ENCODE measurements at places on chromosomes 2 and 18. TPM values are rescaled to one million over a fixed set of nuclear protein-coding genes. Genes with fewer than 3 reads are reported as not detected.

DNA sequence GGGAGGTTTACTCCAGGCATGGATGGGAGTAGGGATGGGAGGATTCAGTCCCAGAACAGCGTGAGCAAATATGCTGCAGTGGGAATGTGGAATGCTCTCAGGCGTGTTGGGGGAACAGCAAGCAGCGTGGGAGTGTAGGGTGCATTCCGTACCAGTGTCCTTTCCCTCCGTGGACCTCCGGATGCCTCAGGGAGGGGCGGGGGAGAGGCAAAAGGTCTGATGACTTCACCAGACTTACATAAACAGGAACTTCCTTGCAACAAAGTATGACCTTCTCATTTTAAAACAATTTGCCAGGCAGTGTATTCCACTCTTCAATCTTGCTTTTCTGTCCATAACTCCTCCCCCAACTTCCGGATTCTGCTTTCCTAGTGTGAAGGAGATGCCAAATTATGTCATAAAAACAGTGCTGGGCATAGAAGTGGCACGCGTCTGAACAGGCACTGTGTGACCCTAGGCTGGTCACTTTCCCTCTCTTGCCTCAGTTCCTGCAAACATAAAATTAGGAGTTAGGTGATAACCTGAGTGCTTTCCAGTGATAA lies 36.9 kb downstream of the RPL37A start:
- DNase-seq, result peak; percentile 84

DNA sequence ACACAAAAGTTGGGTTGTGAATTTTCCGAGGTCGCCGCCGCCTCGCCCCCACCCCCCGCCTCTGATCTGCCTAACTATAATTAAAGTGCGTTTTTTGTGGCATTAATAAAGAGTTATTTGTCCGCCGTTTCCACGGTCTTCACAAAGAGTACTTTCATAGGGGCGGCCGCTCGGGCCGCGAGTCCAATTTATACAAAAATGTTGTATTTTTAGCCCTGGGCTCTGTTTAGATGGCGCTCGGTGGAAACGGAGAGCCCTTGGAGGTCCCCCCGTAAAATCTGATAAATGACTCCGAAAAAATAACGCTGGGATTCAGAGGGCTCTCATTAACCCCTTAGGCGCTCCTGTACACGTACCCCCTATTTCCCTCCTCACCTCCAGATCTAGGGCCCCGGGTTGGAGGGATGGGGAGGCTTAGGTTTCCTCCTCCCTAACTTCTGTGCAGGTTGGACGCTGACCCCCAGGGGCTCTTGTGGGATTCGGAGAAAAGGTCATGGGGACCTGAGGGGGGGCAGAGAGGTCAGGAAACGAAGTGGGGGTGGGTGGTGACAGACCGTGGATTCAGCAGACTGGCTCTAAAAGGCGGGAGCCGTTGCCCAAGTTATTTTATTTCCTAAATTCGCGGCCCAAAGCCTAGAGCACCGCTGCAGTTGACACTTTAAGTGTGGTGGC lies 1.9 kb downstream of the CYP26B1 start:
- no peak for DNase-seq

DNA sequence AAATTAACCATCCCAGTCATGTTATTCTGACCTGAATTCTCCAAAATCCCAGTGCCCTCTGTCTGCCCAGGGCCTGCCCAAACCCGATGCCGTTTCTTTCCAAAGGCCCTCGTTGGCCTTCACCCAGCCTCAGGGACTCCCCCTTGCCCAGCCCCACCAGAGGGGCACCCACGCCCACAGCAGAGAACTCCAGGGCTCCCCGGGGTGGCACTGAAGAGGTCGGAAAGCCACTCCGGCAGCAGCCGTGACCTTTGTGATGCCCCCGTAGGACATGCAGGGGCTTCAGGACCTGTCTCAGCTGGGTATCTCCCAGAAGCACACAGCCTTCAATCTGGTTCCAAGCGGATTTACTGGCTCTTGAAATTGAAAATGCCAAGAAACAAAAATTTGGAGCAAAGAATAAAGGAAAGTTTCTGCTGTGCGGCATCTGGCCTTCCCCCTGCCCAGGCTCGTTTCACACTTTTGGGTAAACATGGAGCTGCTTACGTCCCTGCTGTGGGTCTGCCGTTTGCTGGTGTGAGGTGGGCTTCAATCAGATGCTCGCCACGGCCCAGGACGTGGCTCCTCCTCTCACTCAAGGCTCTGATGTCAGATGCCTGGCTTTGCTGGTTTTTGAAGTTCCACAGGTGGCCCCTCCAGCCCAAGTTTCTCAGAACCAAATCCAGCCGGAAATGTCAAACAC lies 101.3 kb downstream of the TPO start:
- no peak for DNase-seq

DNA sequence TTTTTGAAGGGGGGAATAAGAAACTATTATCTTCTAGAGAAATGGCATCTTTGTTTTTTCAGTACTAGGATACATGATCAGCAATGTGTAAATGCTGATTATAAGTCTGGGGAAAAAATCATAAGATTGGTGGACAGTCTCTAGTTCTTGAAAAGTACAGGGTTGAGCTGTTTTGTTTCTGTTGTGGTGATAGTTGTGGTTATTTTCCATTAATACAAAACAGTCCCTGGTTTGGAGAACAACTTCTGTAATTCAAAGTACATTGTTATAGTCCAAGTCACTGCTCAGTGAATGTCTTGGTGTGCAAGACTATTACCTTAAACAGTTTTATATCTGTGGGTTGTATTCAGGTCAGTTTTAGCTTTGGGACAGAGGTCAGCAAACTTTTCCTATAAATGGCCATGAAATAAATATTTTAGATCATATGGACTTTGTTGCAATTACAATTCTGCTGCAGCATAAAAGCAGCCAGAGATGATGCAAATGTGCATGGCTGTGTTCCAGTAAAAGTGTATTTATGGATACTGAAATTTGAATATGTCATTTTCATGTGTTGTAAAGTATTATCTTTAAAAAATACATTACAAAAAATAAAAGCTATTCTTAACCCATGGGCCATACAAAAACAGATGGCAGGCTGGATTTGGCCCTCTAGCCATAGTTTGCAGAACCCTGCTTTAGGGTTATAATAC lies 111.0 kb downstream of the CERS6 start:
- DNase-seq, result peak; percentile 40

SYT4 gene
- 11.6 TPM for total RNA-seq

DNA sequence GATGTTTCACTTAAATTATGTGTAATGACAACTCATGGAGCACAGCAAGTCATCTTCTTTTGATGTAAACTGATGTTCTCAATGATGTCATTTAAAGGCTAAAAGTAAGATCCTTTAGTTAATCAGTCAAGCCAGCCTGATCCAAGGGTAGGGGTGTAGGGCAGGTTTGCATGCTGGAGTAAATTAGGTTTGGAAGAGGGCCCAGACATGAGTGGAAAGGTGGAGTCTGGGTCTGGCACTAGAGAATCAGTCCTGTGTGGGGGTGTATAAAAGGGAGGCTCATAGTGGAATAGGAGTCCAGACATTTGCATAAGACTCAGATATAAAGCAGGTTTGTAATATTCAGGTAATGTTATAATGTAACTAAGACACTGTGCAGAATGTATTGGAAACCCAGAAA lies 88.8 kb upstream of the NYAP2 start:
- DNase-seq, result no peak

CD207 gene
- total RNA-seq, result not detected

DNA sequence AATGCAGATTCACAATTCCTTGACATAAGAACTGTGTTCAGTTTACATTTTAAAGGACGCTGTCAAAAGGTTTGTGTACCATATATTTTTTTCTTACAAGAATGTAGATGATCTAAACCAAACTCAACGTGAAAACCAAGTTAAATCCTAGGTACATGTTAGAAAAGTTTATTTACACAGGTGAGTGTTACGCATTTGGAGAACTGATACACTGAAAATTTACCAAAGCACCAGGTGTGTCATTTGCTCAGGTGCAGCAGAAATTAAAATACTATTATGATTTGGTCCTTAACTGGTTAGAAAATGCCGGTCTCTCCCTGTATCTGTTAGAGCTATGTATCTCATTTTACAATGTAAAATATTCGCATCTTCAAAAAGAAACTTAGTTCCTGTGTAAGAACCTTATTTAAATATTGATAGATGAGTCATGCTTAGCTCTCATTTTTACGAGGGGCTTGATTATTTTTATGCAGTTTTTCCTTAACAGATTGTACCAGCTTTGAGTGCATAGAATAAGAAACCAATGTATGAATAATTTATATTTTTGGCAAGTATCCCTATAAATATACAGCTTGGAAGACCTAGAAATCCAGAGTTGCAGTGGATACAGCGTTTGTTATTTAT lies 25.1 kb downstream of the MFF start:
- no peak for DNase-seq

ACMSD gene
- not detected for total RNA-seq

CHRNG gene
- total RNA-seq, result not detected

DNA sequence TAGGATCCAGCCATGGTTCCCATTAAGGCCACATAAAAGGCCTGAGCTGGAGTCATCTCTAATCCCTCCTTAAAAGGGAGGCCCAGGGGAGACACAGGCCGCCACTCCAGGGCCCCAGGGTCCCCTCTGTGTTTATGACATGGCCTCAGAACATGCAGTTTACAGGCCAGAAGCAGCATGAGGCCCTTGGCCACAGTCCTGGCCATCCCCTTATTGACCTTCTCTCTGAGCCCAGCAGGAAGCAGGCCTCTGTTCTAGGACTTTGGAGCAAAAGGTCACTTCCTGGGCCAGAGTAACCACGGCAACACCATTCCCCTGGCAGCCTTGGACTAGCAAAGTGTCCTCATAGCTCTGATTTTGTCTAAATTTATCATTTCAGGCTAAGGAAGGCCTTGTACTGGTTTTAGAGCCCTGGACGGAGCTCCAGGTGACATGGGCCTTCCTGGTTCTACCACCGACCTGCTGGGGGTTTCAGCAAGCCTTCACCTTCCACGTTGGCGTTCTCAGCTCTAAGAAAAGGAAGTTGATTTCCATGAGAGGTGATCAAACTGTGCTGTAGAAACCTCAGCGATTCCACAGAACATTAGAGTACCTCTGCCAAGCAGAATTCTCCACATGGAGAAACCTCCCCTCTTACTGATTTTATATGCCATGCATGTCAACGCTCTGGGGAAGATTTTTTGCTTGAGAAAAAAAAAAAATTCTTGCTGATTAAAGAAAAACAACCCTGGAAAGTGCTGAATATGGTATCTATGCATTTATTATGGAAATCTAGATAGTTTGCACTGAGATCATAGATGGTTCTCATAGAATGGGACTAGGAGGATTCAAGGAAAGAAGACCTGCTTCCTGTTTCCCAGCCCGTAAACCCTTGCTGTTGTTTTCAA lies 53.7 kb downstream of the HS1BP3 start:
- DNase-seq, result peak; percentile 71

- no peak for DNase-seq
Observed at GRCh38 chr2:121101093-121101715, 183.8 kb downstream of the TFCP2L1 start.

GRCh38 chr18:74817576-74817975 lies 219.9 kb downstream of the ZNF407 start:
- DNase-seq, result no peak

DNA sequence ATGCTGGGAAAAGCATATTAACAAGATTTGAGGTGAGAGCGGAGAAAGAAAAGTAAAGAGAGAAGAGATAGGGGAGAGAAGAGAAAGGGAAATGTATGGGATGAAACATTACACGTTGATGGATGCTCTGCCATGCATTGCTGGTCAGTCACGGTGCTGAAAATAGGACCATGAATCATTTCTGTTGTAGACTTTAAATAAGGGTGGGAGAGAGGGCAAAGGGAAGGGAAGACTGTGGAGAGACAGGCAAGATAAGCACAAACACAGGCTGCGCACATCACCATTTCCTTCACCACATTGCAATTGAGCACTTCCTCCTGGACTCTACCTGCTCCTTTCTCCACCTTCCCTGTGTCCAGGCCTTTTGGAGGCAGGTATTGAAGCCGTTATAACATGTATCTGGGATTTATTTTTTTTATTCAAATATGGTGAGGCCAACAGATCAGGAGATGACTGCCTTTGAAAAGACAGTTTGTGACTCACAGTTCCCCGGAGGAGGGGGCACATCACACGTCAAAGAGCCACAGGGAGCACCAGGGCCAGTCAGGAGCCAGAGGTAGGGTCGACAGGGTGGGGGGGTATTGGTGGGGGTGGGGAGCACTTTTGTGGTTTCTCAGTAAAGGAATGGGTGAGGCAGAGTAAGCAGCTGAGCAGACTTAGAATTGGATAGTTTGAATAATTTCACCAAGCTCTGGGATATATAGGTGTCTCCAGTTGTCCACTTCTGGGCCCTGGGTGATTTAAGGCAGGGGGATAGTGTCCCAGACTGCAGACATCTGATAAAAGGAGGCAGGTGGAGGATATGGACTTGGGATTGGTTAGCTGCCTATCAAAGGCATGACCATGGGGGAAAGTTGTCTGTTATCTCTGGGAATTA lies 372.8 kb upstream of the ST6GAL2 start:
- no peak for DNase-seq

DNA sequence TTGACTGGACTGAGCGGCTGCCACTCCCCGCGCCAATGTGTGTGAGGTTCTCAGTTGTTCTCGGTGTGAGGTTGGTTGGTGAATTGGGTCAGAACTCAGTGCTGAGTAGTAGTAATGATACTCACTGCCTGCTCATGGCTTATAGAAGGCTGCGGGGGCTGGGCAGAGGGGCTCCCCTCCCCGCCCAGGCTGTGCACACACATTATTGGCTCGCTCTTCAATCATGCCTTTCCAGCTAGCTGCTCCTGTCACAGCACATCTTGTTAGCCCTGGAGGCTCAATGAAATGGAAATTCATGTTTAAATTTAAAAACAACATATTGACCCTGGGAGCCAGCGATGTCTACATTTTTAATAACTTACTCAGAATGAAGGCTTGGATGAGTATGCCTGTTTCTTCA lies 152.8 kb downstream of the CELF4 start:
- no peak for DNase-seq

GRCh38 chr2:109594246-109594885 lies 19.4 kb downstream of the SEPTIN10 start:
- peak; percentile 25 for DNase-seq

DNA sequence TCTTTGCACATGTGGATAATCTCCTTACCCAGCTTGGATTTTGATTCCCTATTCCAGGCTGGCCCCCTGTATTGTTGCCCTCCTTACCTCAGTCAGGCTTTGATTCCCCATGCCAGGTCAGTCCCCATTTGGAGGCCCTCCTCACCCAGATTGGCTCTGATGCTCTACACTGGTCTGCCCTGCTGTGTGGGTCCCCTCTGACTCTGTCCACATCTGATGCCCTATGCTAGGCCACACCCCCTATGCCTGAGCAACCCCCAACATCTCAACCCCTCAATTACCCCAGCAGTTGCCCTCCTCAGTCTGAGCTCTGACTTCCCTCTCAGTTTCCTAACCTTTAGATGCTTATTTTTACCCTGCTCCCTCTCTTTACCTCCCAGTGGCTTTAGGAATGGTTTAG lies 89.4 kb downstream of the UBR3 start:
- no peak for DNase-seq

GRCh38 chr2:48946449-48947048 lies 191.0 kb upstream of the LHCGR start:
- peak; percentile 51 for DNase-seq

STAT4 gene
- 9.3 TPM for total RNA-seq

NBAS gene
- total RNA-seq, result 79.5 TPM

GRCh38 chr2:61671561-61672315 lies 133.6 kb upstream of the XPO1 start:
- DNase-seq, result no peak

TSN gene
- total RNA-seq, result 18.7 TPM

MOCOS gene
- total RNA-seq, result 3.5 TPM

LHCGR gene
- not detected for total RNA-seq

CARF gene
- 23.7 TPM for total RNA-seq

NEDD4L gene
- 149 TPM for total RNA-seq

THSD7B gene
- not detected for total RNA-seq

- no peak for DNase-seq
Observed at GRCh38 chr2:147634826-147635225, 210.0 kb upstream of the ACVR2A start.
